Cortex of kidney (tissue), 1 donor: ENCODE measurements at places on chromosomes 4 and X.

GRCh38 chr4:7818399-7818911 is 121.2 kb downstream of the AFAP1 start:
- DNase-seq, result no peak

DNA sequence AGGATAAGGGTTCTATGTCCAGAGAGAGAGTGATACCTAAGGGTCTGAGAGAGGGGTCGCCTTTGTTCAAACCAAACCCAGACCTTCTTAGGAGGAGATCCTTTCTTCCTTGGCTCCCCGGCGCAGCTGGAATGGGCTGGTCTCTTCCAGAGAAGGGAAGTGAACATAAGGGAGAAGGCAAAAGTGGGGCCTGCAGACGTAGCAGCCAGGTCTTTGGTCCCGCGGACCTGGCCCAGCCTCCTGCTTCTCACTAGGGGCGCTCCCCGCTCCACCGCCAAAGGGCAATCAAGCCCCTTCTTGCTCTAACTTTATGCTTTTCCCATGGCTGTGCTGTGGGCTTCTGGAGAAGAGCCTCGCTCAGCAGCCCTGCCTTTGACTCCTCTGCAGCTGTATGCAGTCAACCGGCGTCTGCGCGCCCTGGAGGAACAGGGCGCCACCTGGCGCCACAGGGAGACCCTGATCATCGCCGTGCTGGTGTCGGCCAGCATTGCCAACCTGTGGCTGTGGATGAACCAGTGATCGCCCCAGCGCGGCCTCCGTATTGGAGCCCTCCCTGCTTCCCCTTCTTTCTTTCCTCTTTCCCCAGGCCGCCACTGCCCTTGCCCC is 6.5 kb downstream of the FATE1 start:
- no peak for DNase-seq

DNA sequence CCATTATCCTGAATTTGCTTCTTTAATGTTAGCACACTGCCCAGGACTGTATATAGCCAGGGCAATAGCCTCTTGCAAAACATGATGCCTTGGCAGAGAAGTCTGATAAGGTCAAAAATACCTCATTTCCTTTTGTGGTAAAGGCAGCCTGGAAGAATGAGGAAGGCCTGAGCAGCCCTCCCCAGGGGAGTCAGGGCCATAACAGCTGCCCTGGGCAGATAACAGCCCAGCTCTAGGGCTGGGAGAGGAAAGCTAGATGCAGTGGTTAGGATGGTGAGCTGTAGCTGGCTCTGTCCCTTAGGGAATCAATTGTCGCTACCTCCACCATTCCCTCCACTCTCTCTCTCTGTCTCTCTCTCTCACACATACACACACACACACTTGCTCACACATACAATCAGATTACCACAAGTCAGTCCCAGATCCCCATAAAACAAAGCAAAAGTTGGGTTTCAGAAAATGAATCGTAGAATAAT is 29.2 kb downstream of the EFHC2 start:
- DNase-seq, result no peak

GRCh38 chrX:118062817-118063615 is 53.6 kb downstream of the KLHL13 start:
- no peak for DNase-seq

- DNase-seq, result no peak
Measured at GRCh38 chr4:146943691-146944375, 1.8 kb downstream of the TTC29 start.

DNA sequence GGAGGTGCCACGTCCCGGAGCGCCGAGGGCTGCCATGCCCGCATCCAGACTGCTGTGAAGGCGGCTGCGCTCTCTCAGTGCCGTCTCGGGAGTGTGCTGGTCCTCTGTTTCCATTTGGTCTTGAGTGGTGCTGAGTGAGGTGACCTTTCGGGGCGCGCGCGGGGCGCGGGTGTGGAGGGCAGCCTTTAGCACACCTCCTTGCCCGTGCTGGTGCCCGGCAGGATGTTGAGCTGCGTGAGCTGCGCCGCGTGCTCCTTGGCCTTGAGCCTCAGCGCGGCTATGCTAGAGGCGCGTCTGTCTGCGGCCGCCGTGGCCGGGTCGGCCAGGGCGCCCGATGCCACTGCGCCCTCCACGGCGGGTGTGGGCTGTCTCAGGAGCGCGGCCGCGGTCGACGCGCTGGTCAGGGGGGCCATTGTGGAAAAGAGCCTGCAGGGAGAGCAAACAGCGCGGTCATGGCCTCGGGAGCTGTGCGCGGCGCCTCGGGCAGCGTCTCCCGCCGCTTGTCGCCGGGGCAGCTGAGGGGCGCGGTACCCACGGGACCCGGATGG is 11.2 kb downstream of the ARX start:
- DNase-seq, result no peak

DNA sequence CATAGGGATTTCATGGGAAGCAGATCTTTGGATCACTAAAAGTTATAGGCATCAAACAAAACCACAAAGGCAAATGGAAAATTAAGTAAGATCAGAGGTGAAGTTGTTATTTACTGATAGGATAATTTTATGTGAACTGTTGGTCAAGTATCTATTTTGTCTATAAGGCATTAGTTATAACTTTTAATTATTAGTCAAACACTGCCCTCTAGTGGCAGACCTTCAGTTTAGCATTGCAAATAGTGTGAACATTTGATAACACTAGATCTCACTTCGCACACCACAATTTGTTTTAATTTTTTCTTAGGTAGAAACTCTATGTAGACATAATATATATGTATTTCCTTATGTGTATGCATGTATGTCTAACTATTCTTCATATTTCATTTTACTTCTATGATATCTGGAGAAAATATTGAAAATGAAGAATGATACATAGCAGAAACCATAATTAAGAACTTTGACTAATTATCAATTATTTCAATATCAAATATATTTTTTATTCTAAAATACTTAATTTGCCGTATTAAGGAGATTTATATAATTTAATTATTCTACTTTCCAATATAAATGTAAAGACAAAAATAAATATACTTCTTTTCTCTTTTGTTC is 214.5 kb upstream of the TACR3 start:
- DNase-seq, result no peak

GRCh38 chr4:78704981-78705683 is 71.0 kb upstream of the BMP2K start:
- DNase-seq, result no peak

DNA sequence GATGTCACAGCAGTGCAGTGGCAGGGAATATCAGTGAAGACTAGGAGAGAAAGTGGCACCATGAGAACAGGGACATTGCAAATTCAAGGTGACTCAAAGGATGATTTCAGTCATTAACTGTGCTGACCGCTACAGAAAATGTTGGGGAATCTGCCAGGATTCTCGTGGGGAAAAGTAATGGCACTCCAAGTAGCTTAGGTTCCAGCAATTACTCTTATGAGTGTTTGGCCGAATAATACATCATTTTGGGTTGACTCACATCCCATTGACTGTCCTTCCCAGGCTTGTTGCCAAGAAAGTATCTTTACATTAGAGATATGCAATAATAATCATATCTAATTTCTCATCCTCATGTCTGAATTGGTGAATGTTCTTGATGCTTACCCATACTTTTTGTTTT is 1411.1 kb upstream of the PCDH7 start:
- DNase-seq, result no peak

DNA sequence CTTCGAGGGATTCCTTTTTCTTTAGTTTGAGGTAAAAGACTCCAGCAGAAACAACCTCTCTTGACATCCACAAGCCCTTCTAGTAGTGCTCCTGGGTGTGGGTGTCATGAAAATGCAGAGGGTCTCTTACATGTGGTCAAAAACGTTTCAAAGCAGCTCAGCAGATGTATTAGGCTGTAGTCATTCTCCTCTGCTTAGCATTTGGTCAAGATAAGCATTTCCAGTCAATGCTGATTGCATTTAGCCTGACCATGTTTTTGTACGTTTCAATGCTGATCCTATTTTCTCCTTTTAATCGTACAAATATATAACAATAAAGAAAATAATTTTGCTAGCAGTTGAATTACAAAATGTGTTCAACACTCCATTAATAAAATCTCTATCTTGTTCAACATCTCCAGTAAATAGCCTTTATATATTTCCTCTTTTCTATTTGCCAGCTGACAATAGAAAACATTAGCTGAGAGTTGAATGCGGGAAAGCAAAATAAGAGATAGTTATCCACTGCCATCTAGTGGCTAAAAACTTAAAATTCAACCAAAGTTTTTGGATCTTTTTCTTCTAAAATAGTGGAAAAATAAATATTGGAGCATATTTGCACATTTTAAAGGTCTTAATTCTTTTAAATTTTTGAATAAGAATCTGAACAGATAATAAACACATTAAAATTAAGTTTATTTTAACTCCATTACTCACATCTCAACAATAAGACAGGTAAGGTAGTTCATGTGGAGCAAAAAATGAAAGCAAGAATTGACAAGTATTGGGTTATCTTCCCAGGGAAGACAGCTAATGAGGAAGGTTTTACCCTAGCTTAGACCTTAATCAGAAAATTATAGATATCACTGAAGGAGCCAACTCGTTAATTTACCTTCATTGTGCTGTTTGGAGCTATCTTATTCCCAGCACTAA is 15.2 kb upstream of the PACRGL start:
- DNase-seq, result no peak
